ENCODE measurements at places on chromosomes 12 and 14.
A peak's percentile ranks its signal among the peaks of the same experiment; 100 is the strongest.

GRCh38 chr12:64457032-64457431 is 5.1 kb downstream of the TBK1 start:
- no peak for DNase-seq

DNA sequence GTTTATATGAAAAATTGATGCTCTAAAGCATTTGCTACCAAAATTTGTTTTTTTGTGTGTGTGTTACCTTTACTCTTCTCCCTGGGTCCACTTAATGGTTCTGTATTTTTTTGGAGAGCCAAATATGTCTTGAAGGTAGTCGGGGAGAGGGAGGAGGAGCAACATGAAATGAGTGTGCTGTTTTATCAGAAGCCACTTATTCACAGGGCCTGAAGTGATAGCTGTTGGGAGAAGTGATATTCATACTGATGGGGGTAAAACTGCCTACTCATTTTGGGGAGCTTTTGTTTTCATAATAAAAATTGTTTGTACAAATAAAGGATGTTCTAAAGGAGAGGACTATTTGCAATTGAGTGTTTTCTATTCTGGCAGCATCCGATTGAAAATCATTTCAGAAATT is 29.2 kb downstream of the CRADD start:
- DNase-seq = no peak

GRCh38 chr12:85253853-85254252 is 26.2 kb upstream of the ALX1 start:
- no peak for DNase-seq

- no peak for DNase-seq
Measured at GRCh38 chr14:92431199-92431725, 82.3 kb upstream of the RIN3 start.

GRCh38 chr14:86057018-86057667 is 527.2 kb downstream of the FLRT2 start:
- no peak for DNase-seq

DNA sequence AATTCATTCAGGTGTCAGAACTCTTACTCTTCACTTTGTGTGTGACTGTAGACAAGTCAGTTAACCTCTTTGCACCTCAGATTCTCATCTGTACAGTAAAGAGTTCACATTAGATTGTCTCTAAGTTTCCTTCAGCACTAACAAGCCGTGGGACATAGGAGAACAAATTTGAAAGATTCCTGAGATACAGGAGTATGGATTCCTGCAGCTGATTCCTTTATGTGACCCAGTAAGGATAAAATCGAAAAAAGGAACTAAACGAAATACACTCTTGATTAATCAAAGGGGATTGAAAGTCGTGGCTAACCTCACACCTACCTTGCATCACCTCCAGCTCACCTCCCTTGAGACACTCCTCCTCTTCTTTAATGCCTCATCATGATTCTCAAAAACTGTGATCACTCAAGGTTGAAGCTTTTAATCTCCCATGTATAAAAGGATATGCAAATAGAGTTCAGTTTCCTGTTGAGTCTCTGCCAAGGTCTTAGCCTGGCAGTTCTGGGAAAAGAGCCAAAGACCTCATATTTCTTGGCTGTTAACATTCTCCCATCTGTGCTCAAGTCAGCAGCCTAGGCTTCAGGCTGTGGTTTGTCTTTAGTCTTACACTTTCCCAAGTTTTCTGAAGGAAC is 156.6 kb downstream of the DAD1 start:
- no peak for DNase-seq

- DNase-seq = peak; percentile 83
Measured at GRCh38 chr12:124453419-124454351, 113.7 kb downstream of the NCOR2 start.

GRCh38 chr14:102574281-102575159 is 17.9 kb upstream of the RCOR1 start:
- DNase-seq = no peak

GRCh38 chr12:62686938-62687337 is 220.3 kb downstream of the MON2 start:
- no peak for DNase-seq

DNA sequence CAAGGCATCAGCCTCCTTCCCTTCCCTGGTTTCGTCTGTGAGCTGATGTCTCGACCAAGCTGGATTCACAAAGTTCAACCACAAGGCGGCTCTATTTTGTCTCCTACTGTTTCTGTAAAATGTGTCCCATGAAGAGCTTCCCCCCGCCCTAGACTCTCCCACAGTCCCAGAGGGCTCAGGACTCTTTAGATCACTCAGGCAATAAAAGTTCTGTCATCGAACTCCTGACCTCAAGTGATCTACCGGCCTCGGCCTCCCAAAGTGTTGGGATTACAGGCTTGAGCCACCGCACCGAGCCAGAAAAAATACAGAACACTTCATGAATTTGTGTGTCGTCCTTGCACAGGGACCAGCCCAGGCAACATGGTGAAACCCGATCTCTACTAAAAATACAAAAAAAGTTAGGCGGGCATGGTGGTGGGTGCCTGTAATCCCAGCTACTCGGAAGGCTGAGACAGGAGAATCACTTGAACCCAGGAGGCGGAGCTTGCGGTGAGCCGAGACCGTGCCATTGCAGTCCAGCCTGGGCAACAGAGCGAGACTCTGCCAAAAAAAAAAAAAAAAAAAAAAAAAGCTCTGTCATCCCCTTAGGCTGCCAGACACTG is 149.4 kb downstream of the BCL11B start:
- peak; percentile 14 for DNase-seq

GRCh38 chr12:102917026-102917787 is at the start of gene PAH:
PAH (minus strand) TSS chr12:102917244; CDS start chr12:102917130, 114 bp downstream.
- peak; percentile 39 for DNase-seq

- no peak for DNase-seq
Measured at GRCh38 chr14:104244221-104245011, 106.0 kb downstream of the KIF26A start.

- DNase-seq = no peak
Measured at GRCh38 chr12:132398386-132398991, 69.1 kb upstream of the GALNT9 start.

All from activated T-cell treated with anti-CD3 and anti-CD28 coated beads, Interleukin-2, amount 50 U/mL, for 24 hours (primary cell).